Activated CD4-positive, alpha-beta T cell treated with anti-CD3 and anti-CD28 coated beads for 36 hours (primary cell): ENCODE measurements at places on chromosomes 2 and 18. TPM values are rescaled to one million over a fixed set of nuclear protein-coding genes. Genes with fewer than 3 reads are reported as not detected.

DNA sequence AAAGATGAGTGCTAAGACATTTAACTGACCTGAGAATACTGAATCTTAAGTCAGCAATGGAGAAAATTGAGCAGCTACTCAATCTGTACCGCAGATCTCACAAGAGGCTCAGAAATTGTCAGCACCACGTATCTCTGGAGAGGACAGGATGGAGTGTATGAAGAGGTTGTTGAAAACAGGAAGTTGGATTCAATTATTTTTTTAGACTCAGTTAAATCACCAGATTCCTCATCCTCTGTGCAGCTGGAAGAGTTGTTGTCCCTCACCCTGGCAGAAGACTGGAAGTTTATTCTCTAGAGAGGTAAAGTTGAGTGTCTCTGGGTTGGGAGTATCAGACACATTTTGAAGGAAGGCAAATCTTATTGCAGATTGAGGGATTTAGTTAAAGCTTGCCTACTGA lies 114.9 kb upstream of the NT5C1B start:
- DNase-seq = no peak

DNA sequence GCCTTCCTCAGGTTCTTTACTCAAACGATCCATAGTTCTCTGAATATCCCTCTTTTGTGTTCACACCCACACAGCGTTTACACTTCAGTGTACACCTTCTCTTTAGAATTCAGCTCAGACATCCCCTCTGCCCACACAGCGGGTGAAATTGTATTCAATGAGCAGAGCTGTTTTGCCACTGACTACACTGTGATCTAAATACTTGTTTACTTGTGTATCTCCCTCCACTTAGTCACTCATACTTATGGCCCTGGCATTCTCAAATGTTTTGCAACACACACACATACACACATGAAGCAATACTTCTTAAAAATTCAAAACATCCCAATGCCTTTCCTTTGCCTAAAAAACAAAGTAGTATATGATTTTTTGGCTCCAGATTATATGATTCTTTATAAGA lies 297.1 kb downstream of the TMX3 start:
- DNase-seq = no peak

GRCh38 chr2:123777116-123777515 lies 248.0 kb upstream of the CNTNAP5 start:
- no peak for DNase-seq

DNA sequence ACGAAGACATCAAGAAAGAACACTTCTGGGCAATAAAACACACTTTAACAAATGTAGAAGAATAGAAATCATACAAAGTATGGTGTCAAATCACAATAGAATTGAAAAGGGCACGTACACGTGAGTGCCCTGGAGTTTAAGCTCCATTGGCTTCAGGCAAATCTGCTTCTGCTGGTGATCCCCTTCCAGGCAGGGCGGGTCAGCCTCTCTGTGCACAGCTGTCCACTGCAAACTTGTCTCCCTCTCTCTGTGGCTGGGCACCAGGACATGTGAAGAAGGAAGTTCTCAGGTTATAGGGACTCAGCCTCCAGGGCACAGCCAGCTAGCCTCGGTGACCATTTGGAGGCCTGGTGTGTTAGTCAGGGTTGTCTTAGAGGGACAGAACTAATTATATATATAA lies 66.0 kb downstream of the ST3GAL5 start:
- no peak for DNase-seq

DNA sequence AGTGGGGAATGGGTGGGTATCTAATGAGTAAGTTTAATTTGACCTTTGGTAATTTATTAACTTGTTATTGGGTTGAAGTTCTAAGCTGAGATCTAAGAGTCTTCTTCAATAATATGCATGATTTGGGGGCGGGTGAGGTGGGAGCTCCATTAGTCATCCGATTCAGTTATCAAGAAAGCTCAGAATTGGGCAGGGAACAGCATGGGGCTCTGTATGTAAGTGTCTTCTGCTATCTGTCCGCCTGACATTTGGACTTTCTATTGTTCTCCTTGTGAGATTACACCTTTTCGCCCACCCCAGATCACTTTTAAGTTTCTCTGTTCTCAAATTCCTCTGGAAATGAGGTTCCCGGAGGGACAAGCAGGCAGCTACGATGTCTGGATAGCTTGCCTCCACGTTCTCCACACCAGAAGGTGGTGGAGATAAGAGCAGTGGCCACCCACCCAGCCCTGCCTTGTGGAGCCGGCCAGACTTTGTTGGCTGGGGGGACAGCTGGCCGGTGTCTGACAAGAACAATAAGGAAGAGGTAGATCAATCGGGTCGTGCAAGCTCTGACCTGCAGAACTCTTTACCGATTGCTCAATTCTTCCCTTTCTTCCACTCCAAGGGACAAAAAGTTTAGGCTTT lies 75.5 kb upstream of the GATA6 start:
- DNase-seq = no peak

GRCh38 chr2:46268196-46268595 lies 29.0 kb upstream of the EPAS1 start:
- DNase-seq = no peak

GRCh38 chr18:76953583-76954233 lies 131.4 kb downstream of the ZNF236 start:
- no peak for DNase-seq

Gene HOXD3
- not detected for total RNA-seq
